ENCODE measurements at places on chromosomes 5 and 9.

DNA sequence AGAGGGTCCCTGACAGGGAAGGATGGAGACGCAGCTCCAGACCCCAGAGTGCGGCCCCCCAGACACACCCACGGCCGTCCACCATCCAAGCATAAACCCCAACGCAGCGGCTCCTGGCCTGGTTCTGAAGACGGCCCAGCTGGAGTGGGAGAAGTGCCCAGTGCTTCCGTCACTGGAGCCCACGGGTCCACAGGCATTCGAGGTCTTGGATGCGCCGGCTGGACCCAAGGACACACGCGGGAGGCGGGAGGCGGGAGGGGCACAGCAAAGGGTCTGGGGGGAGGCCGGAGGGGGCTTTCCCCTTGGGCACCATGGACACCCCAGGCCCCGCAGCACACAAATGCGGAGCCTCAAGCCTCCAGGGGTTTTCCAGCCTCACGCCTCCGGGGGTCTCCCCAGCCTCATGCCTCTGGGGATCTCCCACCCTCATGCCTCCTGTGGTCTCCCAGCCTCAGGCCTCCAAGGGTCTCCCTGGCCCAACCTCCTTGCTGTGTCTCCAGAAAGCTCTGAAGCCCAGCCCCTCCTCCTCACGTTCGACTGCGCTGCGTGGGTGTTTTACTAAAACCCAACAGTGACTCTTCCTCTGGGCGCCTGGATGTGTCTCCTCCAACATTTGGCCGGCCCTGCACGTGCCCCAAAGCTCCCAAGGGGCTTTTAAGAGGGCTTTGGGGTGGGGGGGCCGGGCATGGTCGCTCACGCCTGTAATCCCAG is 15.2 kb downstream of the EXD3 start:
- DNase-seq: no peak

GRCh38 chr9:129247285-129248153 is 69.5 kb upstream of the IER5L start:
- no peak for DNase-seq

- no peak for DNase-seq
Observed at GRCh38 chr5:170268884-170269283, 28.7 kb downstream of the LCP2 start.

DNA sequence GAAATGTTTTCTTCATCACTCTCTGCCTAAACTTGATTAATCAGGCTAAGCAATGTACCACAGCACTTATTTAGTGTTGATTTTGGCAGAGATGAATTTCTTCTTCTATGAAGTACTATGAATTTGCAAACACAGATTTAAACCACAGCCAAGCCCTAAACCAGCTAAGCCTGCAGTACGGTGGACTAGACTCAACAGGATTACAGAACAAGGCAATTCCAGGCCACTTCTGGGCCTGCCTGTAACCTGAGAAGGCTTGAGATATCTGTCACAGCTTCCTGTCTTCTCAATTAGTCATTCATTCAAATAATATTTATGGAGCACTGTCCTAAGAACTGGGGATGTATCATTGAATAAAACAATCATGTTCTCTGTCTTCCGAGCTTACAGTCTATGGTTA is 32.4 kb upstream of the CAST start:
- DNase-seq: peak; percentile 91

DNA sequence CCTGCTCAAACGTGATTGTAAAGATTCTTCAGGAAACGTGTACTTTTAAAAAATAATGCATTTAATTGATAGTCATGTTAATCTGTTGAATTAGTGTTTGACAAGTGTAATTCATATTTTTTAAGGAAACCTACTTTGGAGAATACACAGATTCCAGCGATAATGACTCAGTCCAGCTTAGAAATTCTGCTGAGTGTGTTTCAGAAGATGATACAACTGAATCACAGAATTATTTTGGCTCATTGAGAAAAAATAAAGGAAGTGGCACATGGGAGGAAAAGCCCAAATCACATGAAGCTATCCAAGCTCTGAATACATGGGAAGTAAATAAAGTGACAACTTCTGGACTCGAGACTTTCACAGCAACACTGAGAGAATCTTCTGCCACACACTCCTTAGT is 37.8 kb downstream of the ICE1 start:
- DNase-seq: no peak
